ENCODE measurements at places on chromosomes 4 and X.

- no peak for ATAC-seq
These were observed 418.9 kb upstream of the CPEB2 start for GRCh38 chr4:14583331-14583730.

DNA sequence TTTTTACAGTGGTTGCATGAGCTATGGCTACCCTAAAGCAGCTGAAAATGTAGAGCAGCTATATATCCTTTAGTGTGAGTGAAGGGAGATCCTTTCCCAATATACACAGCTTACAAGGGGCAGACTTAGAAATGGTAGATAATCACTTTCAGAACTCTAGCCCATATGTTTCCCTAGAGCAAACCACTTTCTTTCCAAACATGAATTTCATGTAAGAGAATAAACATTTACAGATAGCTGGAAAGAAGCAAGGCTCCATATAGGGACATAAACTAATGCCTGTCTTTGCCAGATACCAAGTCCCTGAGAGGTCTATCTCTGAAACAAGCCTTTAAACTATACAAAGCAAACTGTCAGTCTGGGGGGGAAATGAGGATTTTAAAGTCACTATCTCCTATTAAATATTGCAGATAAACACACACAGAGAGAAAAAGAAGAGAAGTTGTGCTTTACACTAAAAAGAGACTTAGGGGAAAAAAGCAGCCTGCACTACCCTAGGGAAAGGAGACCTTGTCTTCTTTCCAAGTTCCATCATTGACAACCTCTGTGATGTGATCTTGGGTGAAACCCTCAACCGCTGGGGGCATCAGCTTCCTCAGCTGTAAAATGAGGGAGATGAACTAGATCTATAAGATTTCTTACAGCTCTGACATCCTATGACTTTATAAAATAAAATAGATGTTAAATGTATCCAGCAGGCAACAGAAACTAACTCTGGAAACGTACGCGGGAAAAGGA lies 73.6 kb downstream of the TMEM156 start:
- no peak for ATAC-seq

GRCh38 chr4:143417679-143418403 lies 81.2 kb downstream of the GAB1 start:
- no peak for ATAC-seq

GRCh38 chrX:40173143-40174000 lies 75.6 kb upstream of the BCOR start:
- ATAC-seq: no peak

DNA sequence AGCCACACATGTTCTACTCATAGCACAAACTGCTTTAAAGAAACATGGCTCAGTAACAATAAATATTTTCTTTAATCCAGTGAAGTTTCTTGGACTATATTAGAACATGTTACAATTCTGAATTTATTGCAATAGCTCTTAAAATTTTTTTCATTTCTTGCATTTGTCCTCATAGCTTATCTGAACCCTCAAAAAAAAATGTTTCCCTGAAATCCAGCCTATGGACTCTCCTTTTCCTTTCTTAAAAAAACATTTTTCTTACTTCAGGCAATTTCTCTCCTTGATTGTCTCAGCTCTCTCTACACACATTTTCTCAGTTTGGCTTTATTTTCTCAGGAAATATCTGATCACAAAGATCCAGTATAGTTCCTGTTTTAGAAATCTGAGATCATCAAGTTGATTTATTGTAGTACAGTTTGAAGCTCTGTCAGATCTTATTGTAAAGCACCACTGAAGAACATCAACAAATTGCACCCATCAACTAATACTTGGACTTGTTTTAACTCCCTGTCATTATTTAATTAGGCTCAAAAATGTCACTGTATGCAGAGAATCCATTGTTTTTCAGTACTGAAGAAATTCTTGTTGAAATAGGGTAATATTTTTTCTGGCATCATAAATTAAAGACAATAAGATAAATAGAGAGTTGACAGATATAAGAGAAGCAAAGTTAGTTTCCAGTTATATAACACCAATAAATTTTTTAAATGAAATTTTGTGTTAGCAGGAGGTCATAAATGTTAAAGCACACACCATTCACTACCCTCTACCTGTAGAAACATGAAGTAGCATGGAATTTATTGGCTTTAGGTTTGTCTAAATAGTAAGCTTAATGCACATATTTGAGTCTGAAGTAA lies 317.7 kb downstream of the ARHGAP24 start:
- no peak for ATAC-seq

DNA sequence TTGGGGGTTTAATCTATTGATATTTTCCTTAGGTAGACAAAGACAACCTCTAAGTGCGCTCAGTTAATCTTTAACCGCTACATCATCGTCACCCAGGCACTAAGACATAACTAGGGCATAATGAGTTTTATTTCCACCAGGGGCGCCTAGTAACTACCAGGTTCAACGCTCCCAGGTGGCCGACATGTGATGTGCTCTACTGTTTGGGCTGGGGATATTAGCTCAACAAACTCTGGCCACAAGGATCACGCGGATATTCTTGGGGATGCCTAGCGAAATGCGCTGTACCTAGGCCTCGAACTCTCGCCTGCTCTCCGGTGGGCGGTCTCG lies 915 bp upstream of the RAB33B start:
- peak; percentile 46 for ATAC-seq

- ATAC-seq: no peak
These were observed 7.2 kb downstream of the CRMP1 start for GRCh38 chr4:5885733-5886132.

DNA sequence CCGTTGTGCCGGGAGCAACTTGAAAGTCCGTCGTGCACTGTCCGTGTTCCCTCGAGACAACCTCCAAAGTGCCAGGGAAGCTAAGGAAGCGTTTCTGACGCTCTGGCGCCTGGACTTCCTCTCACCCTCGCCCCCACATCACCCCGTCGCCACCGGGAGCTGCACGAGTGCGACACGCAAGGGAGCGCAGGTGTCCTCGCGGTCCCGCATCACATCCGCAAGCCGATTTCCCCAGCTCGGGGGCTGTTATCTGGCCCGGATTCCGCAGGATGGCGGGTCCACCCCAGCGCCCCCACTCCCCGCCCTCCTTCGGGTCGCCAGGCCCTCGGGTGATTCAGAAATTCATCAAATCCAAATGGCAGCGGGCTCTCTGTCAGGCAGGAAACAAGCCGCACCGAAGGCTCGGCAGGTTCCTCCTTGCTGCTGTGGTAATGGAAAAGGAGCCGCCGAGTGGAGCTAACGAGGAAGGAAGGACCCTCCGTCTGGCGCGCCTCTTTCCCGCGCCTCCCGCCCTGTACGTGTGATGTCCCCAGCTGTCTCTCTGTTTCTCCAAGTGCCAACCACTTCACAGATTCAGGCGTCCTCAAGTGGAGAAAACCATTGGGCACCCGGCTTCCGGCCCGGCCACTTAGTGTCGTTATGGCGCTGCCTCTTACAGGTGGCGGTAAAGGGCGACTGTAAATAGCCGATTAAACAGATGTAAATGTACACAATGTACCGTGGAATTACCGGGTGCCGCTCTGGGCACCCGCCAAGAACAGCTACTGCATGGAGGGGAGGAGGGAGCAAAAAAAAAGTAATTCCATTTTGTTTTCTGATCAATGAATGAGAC lies 921 bp upstream of the SETD7 start:
- peak; percentile 37 for ATAC-seq

- no peak for ATAC-seq
These were observed 199.3 kb downstream of the GC start for GRCh38 chr4:71584585-71584984.

DNA sequence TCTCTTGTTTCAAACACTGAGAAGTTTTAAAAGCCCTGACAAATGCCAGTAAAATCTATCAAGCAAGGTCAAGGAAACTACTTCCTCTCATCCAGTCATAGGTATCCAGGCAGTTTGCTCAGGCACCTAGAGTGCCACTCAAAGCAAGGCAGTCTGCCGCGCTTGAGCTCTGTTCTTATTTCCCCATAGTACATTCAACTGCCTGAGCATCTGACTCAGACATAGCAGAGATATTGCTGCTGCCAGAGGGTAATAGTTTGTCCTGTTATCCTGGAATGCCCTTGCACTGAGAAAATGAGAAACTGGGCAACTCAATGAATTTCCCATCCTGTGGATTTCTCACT lies 16.1 kb upstream of the ATP8A1 start:
- ATAC-seq: peak; percentile 42

GRCh38 chr4:94806376-94806775 lies 48.6 kb downstream of the BMPR1B start:
- no peak for ATAC-seq

Data from activated CD4-positive, CD25-positive, alpha-beta regulatory T cell treated with anti-CD3 and anti-CD28 coated beads, Interleukin-2, amount 50 U/mL, for 24 hours (primary cell).